OCI-M1 (cell line): ENCODE measurements at places on chromosomes 12 and 14.

DNA sequence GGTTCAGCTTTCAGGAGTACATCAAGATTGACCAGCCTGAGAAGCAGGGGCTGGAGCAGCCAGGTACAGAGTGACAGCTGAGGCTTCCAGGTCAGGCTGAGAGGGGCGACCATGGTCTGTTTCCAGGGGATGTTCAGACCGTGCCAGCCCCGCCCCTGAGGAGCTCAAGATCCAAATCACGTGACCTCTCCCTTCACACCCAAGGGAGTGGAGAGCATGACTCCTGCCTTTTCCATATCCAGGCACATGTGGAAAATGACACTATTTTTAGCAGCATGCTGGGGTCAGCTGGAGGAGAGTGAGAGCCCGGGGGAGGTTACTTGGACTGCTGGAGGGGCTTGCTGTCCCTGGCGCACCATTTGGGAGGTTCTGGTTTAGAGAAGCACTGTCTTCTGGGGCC is 92.7 kb downstream of the B4GALNT3 start:
- no peak for DNase-seq

DNA sequence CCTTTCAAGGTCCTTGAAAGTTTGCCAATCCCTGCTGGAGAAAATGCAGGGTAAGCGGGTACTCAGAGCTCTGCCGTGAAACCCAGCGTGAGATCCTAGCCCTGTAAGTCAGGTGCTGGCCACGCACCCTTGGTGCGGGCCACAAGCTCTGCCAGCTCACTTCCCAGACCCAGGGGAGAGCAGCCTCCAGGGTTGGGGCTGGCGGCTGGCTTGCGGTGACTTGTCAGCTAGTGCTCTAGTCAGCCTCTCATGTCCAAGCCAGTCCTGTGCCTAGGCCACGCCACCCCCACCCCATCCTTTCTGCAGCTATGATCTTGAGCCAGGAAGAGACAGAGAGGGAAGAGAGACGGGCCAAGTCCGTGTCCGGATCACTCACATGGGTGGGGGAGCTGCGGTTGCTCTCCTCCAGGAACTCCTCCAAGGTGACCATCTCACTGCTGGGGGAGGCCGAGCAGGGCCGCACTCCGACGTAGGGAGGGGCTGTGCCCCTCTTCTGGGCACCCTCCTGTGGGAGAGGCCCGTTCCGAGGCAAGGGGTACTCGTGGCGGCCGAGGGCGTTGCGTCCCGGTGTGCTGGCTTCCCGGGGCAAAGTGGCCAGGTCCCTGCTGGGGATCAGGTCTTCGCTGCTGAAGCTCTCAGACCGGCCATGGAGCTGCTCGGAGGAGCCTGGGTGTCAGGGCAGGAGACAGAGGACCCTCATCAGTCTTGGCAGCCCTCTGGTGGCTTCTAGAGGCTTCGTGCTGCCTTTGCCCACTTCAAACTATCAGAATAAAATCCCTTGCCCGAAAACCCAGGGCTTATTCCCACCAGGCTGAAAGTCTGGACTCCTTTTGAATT is 33.3 kb upstream of the GPR68 start:
- DNase-seq = no peak

GRCh38 chr12:2344885-2345284 is 292.1 kb downstream of the CACNA1C start:
- no peak for DNase-seq

DNA sequence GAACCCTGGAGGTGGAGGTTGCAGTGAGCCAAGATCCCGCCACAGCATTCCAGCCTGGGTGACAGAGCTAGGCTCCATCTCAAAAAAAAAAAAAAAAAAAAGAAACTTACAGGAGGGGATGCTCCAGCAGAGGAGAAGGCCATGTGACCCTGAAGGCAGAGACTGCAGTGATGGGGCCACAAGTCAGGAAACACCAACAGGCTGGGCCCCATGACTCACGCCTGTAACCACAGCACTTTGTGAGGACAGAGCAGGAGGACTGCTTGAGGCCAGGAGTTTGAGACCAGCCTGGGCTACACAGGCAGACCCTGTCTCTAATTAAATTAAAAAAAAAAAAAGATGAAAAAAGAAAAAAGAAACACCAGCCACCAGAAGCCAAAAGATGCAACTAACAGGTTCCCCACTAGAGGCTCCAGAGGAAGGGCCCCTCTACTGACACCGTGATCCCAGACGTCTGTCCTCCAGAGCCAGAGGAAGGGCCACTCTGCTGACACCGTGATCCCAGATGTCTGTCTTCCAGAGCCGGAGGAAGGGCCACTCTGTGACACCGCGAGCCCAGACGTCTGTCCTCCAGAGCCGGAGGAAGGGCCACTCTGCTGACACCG is 9.1 kb upstream of the GLT1D1 start:
- DNase-seq = no peak
